ENCODE measurements at places on chromosomes 12 and 14.

GRCh38 chr12:27814851-27815591 lies 35.0 kb upstream of the MANSC4 start:
- no peak for DNase-seq

DNA sequence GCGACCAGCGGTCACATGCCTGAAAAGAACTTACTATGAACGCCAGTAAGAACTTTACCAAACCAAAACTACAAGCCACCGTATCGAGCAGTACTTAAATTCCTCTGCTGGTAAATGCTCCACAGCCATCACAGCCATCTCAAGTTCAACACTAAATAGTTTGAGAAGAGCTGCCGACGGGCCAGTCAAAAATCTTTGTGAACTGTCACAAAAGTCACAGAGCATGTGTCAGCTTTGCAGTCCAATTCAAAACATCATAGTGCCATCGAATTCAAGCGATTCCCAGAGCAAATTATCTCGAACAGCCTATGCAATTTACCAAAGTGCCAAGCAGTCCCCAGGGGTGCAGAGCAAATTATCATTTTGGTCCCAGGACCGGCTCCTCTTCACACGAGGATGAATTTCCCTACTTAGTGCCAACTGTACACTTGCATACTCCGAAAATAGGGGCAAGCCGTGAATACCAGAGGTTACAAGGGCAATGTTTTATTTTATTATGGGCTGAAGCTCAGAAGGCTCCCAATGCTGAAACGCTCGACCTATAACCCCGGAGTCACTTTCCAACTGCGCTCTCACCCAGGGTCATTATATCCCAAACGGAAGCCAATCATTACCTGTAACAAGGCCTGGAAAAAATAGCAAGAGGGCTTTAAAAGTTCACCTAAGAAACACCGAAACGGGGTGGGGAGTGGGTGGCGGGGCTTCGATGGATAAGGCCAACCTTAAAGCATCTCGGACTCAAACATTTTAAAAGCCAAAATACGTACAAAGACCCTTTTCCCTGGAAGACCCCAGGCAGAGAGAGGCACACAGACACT lies 1.1 kb downstream of the LRP6 start:
- DNase-seq: no peak

- DNase-seq: no peak
Observed at GRCh38 chr12:109951751-109952150, 44.4 kb downstream of the GIT2 start.

GRCh38 chr14:103056322-103057027 lies 874 bp downstream of the CDC42BPB start:
- no peak for DNase-seq

DNA sequence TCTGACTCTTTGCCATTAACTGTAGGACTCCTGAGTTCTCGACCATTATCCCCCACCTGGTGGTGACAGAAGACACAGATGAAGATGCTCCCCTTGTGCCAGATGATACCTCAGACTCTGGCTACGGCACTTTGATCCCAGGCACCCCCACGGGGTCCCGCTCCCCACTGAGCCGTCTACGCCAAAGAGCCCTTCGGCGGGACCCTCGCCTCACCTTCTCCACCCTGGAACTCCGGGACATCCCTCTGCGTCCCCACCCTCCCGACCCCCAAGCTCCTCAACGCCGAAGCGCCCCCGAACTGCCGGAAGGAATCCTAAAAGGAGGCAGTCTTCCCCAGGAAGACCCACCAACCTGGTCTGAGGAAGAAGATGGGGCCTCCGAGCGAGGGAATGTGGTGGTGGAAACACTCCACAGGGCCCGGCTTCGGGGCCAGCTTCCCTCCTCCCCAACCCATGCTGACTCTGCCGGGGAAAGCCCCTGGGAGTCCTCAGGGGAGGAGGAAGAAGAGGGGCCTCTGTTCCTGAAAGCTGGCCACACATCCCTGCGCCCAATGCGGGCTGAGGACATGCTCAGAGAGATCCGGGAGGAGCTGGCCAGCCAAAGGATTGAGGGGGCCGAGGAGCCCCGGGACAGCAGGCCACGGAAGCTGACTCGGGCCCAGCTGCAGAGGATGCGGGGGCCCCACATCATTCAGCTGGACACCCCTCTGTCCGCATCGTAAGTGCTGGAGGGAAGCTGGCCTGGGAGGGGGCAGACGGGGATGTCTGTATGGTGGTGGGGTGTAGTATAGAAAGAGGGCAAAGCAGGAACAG lies 14.4 kb downstream of the TNFRSF1A start:
- DNase-seq: no peak

- DNase-seq: no peak
Observed at GRCh38 chr14:41230683-41231082, 376.0 kb upstream of the LRFN5 start.
